Right lung (tissue), 10 donors: ENCODE measurements at places on chromosomes 5 and 9. TPM values are rescaled to one million over a fixed set of nuclear protein-coding genes. Genes with fewer than 3 reads are reported as not detected.

The TUSC1 gene
- polyA plus RNA-seq = 16.1 TPM

The RAD50 gene
- polyA plus RNA-seq = 42.4 TPM

The ADAMTS2 gene
- 31.4 TPM for polyA plus RNA-seq

The FAM81B gene
- polyA plus RNA-seq = 9.9 TPM

GRCh38 chr5:78065663-78066062 lies 228.8 kb downstream of the AP3B1 start:
- DNase-seq = no peak

GRCh38 chr9:81687521-81688261 lies 1.7 kb downstream of the TLE1 start:
- no peak for DNase-seq

DNA sequence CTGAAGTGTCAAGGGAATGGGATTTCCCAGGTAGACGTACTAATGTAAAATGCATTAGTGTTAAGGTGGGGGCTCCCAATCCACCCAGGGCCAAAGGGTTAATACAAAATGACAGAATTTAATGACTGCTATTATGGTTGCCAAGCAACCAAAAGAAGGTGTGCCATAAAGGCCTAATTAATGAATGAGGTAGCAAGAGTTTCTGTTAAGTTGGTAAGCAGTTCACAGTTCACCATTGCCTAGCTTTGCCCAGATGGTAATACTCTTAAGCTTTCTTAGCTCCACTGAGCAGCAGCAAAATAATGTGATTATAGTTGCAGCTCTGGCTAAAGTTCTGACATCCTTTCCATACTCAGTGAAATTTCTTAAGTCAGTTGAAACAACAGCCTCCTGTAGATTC lies 211.7 kb downstream of the DENND1A start:
- no peak for DNase-seq

DNA sequence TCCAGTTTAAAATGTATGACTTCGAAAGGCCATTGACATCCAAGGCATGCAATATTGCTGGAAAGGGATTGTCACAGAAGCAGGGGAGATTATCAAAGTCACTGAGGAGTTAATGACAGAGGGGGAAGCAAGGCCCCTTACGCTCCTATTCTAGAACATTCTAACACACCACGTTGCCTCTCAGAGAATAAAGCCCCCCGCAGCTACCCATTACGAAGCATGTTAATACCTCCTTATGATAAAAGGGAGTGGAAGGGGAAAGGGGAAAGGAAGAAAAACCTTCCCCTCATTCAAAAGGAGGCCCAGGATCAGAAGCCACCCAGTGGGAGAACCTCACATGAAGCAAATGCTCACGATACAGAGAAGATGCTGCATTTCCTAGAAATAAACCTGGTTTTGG lies 213.6 kb downstream of the DAB2IP start:
- no peak for DNase-seq

GRCh38 chr5:158119961-158120723 lies 261.2 kb upstream of the CLINT1 start:
- no peak for DNase-seq

DNA sequence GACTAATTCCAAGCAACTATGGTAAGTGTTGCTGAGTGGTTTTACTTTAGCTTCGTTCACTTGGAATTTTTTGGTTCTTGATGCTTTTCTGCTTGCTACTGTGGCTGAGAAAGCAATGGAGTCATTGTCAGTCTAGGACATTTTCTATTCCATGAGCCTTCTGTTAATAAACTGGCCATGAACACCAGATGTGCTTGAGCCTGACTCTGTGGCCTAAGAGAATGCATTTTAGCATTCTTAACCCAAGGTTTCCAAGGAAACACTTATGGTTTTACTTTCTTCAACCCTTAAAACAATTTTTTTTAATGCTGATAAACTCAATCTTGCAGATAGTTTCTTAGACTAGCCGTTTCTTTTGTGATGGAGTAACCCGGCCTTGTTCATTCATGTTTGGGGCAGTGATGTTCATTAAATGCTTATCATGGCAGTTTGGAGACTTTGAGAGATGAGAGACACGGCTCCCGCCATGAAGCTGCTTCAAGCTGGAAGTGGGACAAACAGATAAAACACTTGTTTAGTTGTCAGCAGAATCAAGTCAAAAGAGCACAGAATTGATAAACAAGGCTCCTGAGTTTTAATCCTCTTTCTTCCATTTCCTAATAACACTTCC lies 42.4 kb downstream of the OSTF1 start:
- DNase-seq = no peak

GRCh38 chr5:44178414-44178813 lies 210.8 kb downstream of the FGF10 start:
- DNase-seq = no peak

DNA sequence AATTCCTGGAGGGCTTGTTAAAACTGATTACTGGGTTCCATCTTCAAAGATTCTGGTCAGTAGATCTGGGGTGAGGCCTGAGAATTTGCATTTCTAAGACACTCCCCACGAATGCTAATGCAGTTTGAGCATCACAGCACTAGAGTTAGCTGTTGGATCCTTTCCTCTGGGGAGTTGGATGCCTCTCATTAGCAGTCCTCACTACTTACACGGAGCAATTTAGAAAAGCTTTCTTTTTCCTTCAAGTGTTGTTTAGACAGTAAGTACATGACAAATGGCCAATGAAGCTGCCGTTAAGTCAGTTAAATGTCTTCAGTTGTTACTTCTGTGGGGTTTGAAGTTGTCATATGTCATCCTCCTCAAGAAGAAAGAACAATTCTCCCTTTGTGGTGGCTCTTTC lies 74.9 kb upstream of the HMHB1 start:
- no peak for DNase-seq

- DNase-seq = no peak
Observed at GRCh38 chr9:90000925-90001324, 396.1 kb downstream of the GADD45G start.

- peak; percentile 23 for DNase-seq
Observed at GRCh38 chr9:122949696-122950095, 8.9 kb downstream of the RABGAP1 start.

- peak; percentile 2 for DNase-seq
Observed at GRCh38 chr5:111159845-111160244, 64.3 kb upstream of the CAMK4 start.

GRCh38 chr5:26737348-26738265 lies 300.8 kb downstream of the CDH9 start:
- DNase-seq = no peak

DNA sequence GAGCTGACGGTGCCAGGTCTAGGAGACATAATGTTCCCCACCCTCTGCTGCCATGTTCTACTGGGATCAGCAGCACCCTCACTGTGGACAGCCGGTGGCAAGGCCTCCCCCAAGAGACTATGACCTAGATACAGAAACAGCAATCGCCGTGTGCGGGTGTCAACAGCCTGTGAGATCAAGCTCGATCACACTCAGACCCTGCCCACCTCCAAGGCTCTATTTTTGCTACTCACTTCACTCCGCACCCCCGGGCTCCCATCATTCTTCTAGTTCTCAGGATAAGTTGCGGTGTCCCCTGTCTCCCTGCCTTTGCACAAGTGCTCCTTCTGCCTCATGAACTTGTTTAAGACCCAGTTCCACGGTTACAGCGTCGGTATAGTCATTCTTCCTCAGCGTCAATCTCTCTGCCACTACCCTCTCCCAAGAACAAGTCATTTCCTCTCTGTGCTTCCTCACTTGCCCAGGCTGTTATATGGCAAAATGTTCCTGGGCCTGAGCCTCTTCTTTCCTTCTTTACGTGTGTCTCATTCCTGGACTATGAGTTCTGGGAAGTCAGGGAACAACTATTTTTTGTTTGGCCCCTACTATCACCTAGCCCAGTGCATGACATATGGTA lies 5.4 kb upstream of the DOCK8 start:
- no peak for DNase-seq

GRCh38 chr5:76145945-76146344 lies 62.8 kb downstream of the SV2C start:
- no peak for DNase-seq

- DNase-seq = no peak
Observed at GRCh38 chr5:42564689-42565356, 141.6 kb downstream of the GHR start.

GRCh38 chr9:117286245-117286644 lies 128.6 kb downstream of the ASTN2 start:
- DNase-seq = no peak

The LECT2 gene
- 0.98 TPM for polyA plus RNA-seq

DNA sequence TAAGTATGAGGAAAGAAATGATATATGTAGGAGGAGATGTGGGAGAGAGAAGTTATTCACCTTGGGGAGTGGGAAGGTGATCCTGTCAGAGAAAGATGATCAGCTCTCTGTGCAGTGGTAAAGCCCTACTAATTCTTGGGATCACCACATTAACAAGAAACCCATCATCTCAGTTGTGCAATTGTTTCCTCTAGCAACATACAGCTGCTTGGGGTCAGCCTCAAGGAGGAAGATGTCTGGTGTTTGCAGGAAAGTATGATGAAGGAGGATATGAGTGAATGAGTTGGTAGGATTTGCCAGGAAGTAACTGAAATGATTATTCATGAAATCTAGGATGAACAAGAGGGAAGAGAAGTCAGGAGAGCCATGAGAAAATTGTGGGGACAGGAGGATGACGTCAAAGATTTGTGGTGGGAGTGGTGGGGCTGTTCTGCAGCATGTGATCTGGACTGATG lies 50.1 kb downstream of the TNFSF8 start:
- DNase-seq = no peak

The ARID3C gene
- polyA plus RNA-seq = not detected

The NR2F1-AS1 gene
- 60.4 TPM for polyA plus RNA-seq

DNA sequence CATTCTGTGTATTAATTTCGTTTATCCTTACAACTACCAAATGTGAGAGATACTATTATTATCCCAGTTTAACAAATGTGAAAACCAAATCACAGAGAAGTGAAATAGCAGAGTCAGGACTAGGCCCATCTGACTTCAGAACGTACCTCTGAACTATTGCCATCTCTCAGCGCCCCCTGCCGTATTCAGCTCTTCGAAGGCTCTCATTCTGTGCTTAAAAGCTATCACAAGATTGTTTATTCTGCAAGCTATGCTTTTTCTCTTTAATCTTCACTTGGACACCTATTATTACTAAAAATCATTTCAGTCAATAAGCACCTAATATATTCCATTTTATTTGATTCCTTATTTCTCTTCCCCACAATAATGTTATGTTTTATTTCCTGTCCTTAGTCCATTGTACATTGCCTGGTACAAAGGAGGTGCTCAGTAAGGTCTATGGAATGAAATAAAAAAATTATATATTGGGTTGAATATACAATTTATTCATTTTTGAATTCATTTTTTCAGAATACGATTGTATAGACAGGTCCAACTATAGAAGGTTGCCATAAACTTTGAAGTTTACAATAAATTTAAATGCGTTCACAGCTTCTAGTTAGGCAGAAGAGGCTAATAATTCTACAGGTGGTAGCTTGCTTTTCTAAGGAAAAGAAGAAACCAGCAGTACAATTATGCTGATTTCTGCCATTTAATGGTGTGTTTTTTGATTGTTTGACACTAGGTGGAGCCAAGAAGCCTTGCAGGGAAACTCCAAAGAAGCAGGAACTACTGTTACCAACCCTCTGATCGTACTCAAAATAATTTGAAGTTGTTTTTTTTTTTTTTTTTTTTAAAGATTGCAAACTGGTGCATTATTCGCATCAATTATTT lies 202.2 kb upstream of the DMRTA1 start:
- peak; percentile 1 for DNase-seq

DNA sequence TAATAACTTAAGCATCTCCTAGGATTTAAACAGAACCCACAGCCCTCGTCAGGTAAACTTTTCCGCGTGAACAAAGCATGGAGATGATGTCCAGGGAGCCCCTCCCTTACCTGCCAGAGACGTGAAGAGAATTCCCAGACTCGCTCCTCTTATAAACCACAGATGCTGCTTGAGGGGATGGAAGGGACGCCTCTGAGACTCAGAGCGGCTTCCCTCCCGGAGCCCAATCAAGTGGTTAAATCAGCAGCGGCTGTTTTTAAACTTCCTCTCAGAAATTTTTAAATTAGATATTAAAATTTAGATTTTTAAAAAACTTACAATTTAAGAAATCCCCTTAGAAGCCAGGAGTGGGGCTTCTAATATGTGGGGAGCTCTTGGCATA lies 71.8 kb downstream of the RAPGEF1 start:
- no peak for DNase-seq

- DNase-seq = no peak
Observed at GRCh38 chr9:118570066-118570465, 799.2 kb downstream of the BRINP1 start.

DNA sequence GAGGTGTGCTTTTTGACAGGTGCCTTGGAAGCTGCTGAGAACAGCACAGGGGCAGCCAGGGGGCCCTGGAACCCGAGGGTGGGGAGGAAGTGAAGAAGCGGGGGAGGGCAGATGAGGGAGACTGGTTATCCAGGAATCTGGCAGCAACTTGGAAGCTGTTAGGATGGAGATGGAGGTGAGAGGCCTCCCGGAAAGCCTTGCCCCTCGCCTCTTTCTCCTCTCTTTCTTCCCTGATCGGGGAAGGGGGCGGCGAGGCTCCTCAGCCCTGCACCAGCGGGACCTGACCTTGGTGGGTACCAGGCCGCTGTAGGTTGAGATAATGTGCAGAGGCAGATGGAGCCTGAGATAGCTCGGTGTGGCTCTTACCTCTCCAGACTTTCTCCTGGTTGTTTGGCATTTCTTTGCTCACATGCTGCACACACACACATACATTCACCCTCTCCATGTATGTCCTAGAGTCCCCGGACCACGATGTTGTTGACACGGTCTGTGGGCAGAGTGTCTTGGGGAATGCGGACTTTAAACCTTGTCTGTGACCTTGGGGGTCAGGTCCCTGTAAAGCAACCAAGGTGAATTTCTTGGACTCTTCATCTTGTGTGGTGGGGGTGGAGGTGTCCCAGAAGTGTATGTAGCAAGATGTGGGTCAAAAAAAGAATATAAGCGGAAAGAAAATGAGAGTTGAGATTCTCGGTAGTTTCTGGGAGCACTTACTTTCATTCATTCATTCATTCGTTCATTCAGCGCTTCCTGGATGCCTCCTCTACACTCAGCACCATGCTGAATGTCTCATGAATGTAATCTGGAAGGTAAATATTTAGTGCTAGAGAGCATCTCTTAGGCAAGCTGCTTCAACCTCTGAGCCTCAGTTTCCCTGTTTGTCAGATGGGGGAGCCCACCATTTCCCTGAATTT lies 1.6 kb downstream of the WWC1 start:
- DNase-seq = no peak

The PIP5KL1 gene
- 3.1 TPM for polyA plus RNA-seq

The ZBTB43 gene
- polyA plus RNA-seq = 17.2 TPM

DNA sequence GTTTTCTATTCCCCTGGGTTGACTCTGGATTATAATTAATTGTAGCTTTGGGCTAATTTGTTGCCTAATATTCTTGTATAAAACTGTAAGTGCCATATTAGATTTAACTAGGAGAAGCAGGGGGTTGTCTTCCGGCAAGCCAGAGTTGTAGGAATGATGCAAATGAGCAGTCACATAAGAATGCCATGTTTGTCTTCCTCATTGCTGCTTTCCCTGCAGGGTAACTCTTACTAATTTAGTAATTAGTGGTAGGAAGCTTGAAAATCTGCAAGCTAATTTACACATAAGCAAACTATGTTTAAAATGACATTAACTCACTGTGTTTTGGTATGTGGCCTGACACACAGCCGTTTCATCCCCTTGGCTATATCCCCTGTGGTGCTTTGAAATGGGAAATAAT lies 527.8 kb downstream of the KCTD16 start:
- no peak for DNase-seq

- DNase-seq = no peak
Observed at GRCh38 chr5:1143670-1143951, 31.7 kb upstream of the SLC12A7 start.

The THG1L gene
- 32.5 TPM for polyA plus RNA-seq

- no peak for DNase-seq
Observed at GRCh38 chr5:28275931-28276330, 1237.5 kb upstream of the CDH9 start.

The GGTA1 gene
- 9.5 TPM for polyA plus RNA-seq

The RASGRF2 gene
- polyA plus RNA-seq = 1.8 TPM

GRCh38 chr5:77304388-77304787 lies 93.9 kb downstream of the PDE8B start:
- DNase-seq = no peak
